ENCODE measurements at places on chromosomes 11 and 22.

DNA sequence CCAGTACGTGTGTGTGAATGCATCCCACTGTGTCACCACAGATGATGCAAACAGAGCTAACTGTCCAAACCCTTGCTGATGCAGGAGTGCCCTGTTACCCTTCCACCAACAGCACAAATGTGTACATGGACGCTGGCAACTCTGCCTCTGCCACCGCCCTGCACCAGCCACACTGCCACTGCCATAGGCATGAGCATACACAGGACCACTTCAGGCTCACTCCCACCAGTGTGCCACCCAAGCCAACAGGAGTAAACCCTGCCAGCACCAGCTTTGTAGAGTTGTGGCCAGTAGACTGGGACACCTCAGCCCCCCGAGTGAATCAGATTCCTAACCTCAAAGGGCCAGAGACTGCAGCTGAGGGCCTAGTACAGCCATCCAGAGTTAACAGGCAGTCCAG lies 34.0 kb downstream of the NOX4 start:
- DNase-seq: no peak

DNA sequence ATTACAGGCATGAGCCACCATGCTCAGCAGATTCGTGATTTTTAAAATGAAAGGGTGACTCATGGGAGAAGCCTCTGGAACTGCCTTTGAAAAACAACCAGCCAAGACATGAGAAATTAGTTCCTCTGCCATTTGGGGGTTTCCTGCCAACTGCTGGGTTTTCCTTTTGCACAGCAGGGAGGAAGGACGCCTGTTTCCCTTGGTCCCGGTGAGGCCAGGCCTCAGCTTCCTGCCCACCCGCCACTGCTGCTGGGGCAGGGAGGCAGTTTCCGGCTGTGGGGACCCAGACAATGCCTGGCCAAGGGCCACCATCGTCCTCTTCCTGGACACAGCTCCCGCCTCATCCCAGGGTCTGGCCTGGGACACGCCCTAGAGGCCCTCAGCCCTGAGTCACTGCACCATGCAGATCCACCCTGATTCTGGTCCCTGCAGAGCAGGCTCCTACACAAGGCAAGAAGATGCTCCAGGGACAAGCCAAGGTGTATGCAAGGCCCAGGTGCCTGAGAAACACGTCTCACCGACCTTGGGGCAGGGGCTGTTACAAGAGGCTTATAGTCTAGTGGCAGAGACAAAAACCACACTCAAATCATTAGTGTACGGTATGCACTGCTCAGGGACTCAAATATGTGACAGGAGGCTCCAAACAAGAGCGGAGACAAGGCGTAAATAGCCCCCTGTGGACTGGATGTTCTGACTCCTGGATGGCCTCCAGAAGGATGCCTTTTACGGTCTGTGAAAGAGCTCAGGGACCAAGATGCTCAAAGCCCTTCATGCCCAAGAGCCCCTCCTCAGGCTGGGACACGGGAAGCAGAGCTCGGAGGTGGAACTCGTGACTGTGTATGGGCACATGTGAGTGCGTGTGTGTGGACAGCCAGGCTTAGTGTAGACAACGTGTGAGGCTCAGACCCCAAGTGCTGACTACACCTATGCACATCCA lies 10.0 kb downstream of the PPM1F start:
- DNase-seq: no peak

DNA sequence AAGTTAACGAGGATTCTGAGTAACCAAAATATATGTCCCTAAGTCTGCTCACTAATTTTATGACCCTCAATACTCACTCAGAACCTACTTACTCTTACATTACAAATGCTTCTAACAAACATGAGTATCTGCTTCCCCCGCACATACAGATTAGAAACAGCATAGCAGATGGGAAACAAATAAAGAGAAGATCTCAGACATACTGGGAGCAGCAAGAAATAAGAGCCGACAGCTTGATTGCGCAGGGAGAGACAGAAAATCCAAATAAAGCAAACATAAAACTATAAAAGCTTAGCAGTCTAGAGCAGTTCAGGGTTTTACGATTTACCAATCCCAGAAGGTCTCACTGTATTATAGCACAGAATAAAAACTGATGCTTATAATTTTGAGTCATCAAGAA lies 89.1 kb upstream of the DBX1 start:
- DNase-seq: no peak

DNA sequence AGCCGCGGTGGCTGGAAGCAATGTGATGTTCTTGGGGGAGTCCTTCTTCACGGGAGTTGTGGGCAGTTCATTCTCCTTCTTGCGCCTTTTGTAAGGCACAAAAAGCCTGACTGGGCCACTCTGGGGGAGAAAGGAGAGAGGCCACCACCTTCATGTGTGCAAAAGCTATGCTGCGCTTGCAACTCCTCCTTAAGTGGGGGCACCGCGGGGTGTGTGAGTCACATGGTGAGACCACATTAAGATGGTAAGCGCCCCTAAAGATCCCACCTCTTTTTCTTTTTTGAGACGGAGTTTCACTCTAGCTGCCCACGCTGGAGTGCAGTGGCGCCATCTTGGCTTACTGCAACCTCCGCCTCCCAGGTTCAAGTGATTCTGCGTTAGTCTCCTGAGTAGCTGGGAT lies 14.1 kb downstream of the DEAF1 start:
- no peak for DNase-seq

GRCh38 chr22:24319451-24319850 lies 48.8 kb downstream of the SPECC1L start:
- DNase-seq: no peak

GRCh38 chr11:46475926-46476545 lies 84.5 kb upstream of the CHRM4 start:
- no peak for DNase-seq

DNA sequence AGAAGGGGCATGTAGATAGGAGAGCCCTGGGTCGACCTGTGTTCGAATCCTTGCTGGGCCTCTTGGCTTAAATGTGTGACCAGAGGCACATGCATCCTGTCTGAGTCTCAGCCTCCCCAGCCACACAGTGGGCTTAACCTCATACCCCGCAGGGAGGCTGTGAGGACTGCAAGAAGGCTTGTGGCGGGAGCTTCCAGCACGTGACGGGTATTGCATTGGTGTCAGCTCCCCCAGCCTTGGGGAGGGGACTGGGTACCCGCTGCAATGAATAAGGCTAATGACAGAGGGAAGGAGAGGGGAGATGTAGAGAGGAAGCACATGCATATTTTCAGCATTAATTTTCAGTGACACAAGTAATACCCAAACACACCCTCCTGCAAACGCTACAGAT lies 8.1 kb downstream of the RASD2 start:
- DNase-seq: no peak

DNA sequence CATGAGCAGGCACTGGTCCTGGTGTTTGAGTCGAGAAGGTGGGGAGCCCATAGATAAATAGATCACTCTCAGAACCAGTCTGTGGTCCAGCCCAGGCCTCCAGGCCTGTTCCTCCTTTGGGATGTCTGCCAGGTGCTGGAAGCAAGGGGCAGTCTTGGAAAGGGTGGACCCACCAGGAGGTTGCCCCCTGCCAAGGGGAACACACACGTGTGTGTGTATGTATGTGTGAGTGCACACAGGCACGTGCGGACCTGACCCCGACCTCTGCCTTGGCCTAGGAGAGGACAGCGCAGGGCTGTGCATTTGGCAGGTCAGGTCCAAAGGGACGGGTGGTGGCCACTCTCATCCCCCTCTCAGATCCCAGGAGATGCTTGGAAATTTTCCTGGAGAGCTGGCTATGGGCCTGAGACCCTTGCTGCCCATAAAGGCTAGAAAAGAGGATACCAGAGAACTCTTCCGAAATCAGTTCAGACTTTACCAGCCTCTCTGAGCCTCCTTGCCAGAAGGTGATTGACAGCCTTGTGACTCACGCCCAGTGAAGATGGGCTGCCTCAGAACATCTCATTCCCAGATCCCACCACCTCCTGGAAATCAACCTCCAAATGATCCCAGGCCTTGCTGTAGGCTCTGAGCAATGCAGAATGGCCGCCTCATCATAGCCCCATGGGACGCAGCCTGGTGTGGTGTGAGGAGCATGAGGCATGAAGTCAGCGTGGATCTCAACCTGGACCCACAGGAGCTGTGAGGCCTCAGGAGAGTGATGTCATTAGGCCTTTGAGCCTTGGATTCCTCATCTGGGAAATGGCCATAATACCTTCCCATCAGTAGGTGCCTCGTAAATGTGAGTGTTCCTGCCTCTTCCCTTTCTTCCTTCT lies 24.0 kb upstream of the CREB3L1 start:
- DNase-seq: no peak

DNA sequence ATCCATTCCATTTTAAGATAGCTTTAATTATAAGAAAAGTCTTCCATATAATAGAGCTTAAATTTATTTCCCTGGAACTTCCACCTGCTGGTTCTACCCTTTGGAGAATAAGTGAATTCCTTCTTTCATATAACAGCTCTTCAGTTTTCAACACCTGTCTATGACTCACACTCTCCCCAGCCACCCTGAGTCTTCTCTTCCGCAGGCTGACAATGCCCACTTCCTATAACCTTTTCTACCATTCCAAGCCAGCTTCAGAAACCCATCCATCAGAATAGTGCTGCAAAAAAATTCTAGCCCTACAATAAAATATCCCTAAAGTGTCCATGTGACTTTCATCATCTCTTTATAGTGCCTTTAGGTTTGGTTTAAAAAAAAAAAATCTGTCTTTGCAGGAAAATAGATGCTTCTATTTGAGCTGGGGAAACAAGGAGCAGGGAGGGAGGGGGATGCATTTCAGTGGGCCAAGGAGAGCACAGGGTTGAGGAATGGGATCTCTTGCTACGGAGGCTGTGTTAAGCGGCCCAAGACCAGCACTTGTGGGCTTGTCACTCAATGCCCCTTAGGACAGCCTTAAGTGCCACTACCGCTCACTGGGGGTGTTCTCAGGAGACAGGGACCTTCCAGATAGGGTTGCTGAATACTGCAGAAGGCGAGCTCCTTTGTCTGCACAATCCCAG lies 178.6 kb downstream of the DSCAML1 start:
- DNase-seq: no peak
